Epithelial cell of alveolus of lung (primary cell): ENCODE measurements at places on chromosomes 13 and 19. TPM values are rescaled to one million over a fixed set of nuclear protein-coding genes. Genes with fewer than 3 reads are reported as not detected.

PRKCG gene
- under 0.01 TPM in 1 of 2 replicates, not detected in the other for total RNA-seq

AMH gene
- under 0.01 and 2.3 TPM in 2 replicates for total RNA-seq

CDKN2D gene
- total RNA-seq, result 6.1 and 6.7 TPM in 2 replicates

ARMC6 gene
- 23.6 and 37.8 TPM in 2 replicates for total RNA-seq
